HepG2 (cell line): ENCODE measurements at places on chromosomes 12 and 14. TPM values are rescaled to one million over a fixed set of nuclear protein-coding genes. Genes with fewer than 3 reads are reported as not detected.
A peak's percentile ranks its signal among the peaks of the same experiment; 100 is the strongest.

The TNFAIP2 gene
- polyA plus RNA-seq, result 0.91 and 1.5 TPM in 2 replicates

The EIF2S3B gene
- polyA plus RNA-seq, result 3.6 and 4.9 TPM in 2 replicates

The ABCB9 gene
- polyA plus RNA-seq, result 4.8 and 5.1 TPM in 2 replicates

The LMO3 gene
- not detected in 2 replicates for polyA plus RNA-seq

The KCNH3 gene
- 0.01 and 0.03 TPM in 2 replicates for polyA plus RNA-seq

The TM7SF3 gene
- polyA plus RNA-seq, result 92.4 and 142 TPM in 2 replicates

The MSRB3 gene
- 1.6 and 1.9 TPM in 2 replicates for polyA plus RNA-seq

GRCh38 chr12:11657511-11657910, 8.0 kb downstream of the ETV6 start:
- no peak overlapping the region for H3K27ac ChIP-seq
- no peaks in the 10 kb centered on the region for H3K36me3 ChIP-seq
- DNase-seq, result no peak
- no peaks in the 10 kb centered on the region for H3K27me3 ChIP-seq
- H3K4me3 ChIP-seq, result no peak overlapping the region

- H3K27ac ChIP-seq, result no peak within 1 kb of the TSS
- peak within 1 kb of the TSS; percentile 28; the same call in 1 of the 2 replicates for H3K4me3 ChIP-seq
- DNase-seq, result no peak
- no peaks in the 10 kb centered on the region for H3K27me3 ChIP-seq
- no peaks in the 10 kb centered on the region for H3K4me1 ChIP-seq
Observed at GRCh38 chr14:73591690-73592449, at the start of gene ACOT4. ACOT4 (plus strand) TSS chr14:73591873; CDS start chr14:73591960, 87 bp downstream.

GRCh38 chr12:43102546-43103264, 449.3 kb downstream of the ADAMTS20 start:
- H3K4me3 ChIP-seq, result no peak overlapping the region
- H3K27me3 ChIP-seq, result no peaks in the 10 kb centered on the region
- H3K4me1 ChIP-seq, result no peaks in the 10 kb centered on the region
- H3K36me3 ChIP-seq, result no peaks in the 10 kb centered on the region

GRCh38 chr12:12872934-12873275, 18.5 kb upstream of the GPRC5A start:
- no peaks in the 10 kb centered on the region for H3K36me3 ChIP-seq
- H3K27ac ChIP-seq, result no peak overlapping the region
- H3K27me3 ChIP-seq, result no peaks in the 10 kb centered on the region; the same call in 2 of the 3 replicates
- H3K4me3 ChIP-seq, result no peak overlapping the region

DNA sequence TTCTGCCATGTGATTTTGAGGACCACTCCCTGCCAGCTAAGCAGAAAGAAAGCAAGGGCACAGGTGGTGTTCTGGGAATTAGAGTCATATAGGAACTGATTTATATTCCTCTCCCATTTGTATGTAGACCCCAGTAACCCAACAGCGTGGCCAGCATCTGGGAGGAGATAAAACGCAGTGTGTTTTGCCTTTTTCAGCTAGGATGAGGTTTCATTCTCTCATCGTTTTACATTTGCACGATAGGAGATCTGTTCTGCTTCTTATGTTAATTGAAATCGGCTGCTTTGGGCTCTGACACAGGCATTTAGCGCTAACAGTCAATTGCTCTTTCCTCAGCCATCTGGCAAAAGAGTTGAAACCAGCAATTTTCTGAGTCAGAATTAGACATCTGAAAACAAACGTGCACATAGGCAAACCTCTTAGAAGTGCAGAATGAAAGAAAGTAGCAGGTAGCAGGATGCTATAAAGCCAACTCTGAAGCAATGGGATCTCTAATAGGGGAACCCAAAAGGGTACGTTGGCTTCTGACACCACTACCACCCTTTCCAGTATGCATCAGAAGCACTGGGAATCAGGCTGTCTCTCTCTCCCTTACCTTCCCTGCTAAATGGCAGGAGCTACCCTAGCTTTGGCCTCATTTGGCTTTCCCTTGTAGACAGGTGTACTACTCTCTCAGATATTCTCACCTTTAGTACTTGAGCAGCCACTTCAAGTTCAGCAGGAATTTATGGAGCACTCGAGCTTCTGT, 219.1 kb downstream of the PHLDA1 start:
- H3K4me3 ChIP-seq, result no peak overlapping the region
- no peak for DNase-seq
- H3K36me3 ChIP-seq, result no peaks in the 10 kb centered on the region

DNA sequence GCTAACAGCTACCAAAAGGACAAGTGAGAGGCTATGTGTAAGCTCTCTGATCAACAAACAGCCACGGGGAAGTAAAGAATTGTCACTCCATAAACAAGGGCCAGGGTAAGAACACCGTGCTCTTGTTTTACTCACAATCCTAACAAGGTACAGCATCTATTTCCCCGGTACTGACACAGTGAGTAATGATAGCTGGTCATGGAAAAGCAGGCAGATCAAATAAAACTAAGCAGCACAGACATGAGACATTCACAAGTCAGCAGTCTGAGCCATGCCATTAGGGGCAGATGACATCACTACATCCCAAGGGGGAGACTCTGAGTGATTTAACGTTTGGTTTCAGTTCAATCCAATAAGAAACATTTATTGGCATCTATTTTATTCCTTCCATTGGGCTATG, 54.4 kb downstream of the ARL6IP4 start:
- no peaks in the 10 kb centered on the region for H3K4me1 ChIP-seq
- H3K36me3 ChIP-seq, result peaks cover 7% of the 10 kb centered on the region
- no peak overlapping the region for H3K27ac ChIP-seq
- DNase-seq, result no peak
- H3K27me3 ChIP-seq, result no peaks in the 10 kb centered on the region
- H3K4me3 ChIP-seq, result no peak overlapping the region

- no peak for DNase-seq
- H3K4me3 ChIP-seq, result no peak overlapping the region
- no peak overlapping the region for H3K27ac ChIP-seq
- H3K27me3 ChIP-seq, result no peaks in the 10 kb centered on the region
Observed at GRCh38 chr12:60223242-60223641, 627.4 kb downstream of the SLC16A7 start.

GRCh38 chr12:52216807-52217206, 16.2 kb upstream of the KRT7 start:
- no peak for DNase-seq
- H3K27ac ChIP-seq, result no peak overlapping the region
- H3K27me3 ChIP-seq, result no peaks in the 10 kb centered on the region

GRCh38 chr12:21831791-21832344, 57.4 kb upstream of the KCNJ8 start:
- no peaks in the 10 kb centered on the region for H3K36me3 ChIP-seq
- DNase-seq, result no peak
- H3K27me3 ChIP-seq, result no peaks in the 10 kb centered on the region
- H3K27ac ChIP-seq, result no peak overlapping the region

GRCh38 chr12:43309959-43310358, 242.0 kb downstream of the ADAMTS20 start:
- H3K36me3 ChIP-seq, result no peaks in the 10 kb centered on the region
- DNase-seq, result no peak
- H3K27ac ChIP-seq, result no peak overlapping the region

DNA sequence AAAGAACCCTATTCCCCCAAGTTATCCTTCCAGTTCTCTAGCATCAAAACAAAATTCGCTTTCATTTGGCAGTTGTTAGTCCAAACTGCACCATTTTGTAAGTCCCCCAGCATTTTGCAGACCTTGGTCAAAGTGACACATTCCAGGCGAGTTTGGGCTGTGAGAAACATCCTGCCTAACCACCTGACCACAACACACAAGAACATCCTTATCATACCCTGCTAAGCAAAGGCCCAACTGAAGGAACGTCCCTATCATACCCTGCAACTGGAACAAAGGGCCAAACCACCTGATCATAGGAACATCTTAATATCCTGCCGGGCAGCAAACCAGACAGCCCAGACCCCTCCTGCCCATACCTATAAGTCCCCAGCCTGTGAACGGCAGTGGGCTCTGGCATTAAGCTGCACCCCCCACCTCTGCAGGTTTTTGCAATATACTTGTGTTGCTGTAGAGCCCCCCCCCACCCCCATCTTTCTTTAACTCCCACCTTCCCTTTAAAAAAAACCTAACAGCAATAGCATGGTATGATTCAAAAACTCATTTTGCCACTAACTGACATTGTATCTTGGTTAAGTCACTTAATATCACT, 2.7 kb downstream of the PCNX4 start:
- H3K4me3 ChIP-seq, result peak overlapping the region; percentile 84
- H3K36me3 ChIP-seq, result peaks cover 13% of the 10 kb centered on the region; the same call in 2 of the 3 replicates
- H3K4me1 ChIP-seq, result peaks cover 33% of the 10 kb centered on the region
- peak overlapping the region; percentile 98 for H3K27ac ChIP-seq
- H3K27me3 ChIP-seq, result no peaks in the 10 kb centered on the region
- peak; percentile 90 for DNase-seq

DNA sequence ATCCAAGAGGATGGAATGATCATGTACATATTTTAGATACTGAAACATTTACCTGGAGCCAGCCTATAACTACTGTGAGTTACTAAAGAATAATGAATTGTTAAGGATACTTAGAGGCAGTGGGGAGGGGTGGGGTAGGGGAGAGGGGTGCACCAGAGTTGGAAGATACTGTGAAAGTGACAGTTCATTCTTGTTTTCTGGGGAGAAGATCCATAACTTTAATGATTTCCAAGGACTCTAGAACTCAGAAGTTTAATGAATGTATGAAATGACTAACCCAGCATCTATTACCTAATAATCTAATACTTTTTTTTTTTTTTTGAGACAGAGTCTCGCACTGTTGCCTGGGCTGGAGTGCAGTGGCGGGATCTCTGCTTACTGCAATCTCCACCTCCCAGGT, 10.5 kb downstream of the KLHDC2 start:
- peaks cover 9% of the 10 kb centered on the region for H3K4me1 ChIP-seq
- peaks cover 79% of the 10 kb centered on the region for H3K36me3 ChIP-seq
- no peaks in the 10 kb centered on the region for H3K27me3 ChIP-seq
- H3K4me3 ChIP-seq, result no peak overlapping the region
- no peak for DNase-seq
- H3K27ac ChIP-seq, result no peak overlapping the region

DNA sequence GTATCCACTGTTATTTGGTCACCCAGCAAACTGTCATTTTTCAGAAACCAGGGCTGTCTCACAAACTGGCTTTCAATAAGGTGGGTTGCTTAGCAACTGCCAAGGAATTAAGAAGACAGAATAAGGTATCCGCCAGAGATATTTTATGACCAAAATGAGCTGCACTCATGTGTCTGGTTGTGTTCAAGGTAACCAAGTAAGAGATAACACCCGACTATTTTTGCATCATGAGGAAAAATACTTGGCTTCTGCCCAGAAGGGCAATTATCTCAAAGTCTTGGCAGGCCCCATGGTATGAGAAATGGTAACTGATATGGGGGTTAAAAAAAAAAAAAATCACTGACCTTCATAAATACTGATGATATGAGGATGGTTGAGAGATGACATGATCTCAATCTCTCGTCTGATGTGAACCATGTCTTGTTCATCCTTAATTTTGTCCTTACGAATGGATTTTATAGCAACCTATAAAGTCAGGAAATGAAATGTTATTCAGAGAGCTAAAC, 32.6 kb downstream of the NUAK1 start:
- no peaks in the 10 kb centered on the region; the same call in 1 of the 2 replicates for H3K36me3 ChIP-seq
- H3K27me3 ChIP-seq, result no peaks in the 10 kb centered on the region
- peaks cover 52% of the 10 kb centered on the region for H3K4me1 ChIP-seq
- DNase-seq, result no peak
- H3K4me3 ChIP-seq, result no peak overlapping the region

GRCh38 chr12:131912518-131913274, 16.4 kb upstream of the PUS1 start:
- no peak overlapping the region for H3K27ac ChIP-seq
- DNase-seq, result peak; percentile 24
- H3K27me3 ChIP-seq, result no peaks in the 10 kb centered on the region
- H3K36me3 ChIP-seq, result peaks cover 54% of the 10 kb centered on the region; the same call in 2 of the 3 replicates

- DNase-seq, result peak; percentile 27
- no peaks in the 10 kb centered on the region for H3K27me3 ChIP-seq
- H3K36me3 ChIP-seq, result no peaks in the 10 kb centered on the region
- H3K4me1 ChIP-seq, result peaks cover 55% of the 10 kb centered on the region
- no peak overlapping the region for H3K4me3 ChIP-seq
- H3K27ac ChIP-seq, result no peak overlapping the region
Observed at GRCh38 chr14:68291820-68292219, 472.2 kb downstream of the RAD51B start.

GRCh38 chr12:89779090-89779489, 70.5 kb upstream of the ATP2B1 start:
- H3K27ac ChIP-seq, result no peak overlapping the region
- no peaks in the 10 kb centered on the region for H3K27me3 ChIP-seq
- H3K4me3 ChIP-seq, result no peak overlapping the region
- H3K4me1 ChIP-seq, result no peaks in the 10 kb centered on the region

DNA sequence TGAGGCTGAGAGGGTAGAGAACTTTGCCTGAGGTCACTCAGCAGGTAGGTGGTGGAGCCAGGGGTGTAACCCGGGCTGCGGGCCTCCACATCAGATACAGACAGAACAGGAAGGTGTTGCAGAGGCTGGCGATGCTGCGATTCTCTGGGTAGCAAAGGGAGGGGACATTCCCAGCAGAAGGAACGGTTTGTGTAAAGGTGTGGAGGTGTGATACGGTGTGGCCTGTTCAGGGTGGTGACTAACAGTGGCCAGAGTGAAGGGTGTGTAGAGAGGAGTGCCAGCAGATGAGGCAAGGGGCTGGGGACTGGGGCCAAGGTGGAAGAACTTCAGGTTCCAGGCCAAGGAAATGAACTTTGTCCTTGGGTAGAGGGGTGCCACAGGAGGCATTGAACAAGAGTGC, 18.2 kb upstream of the FAIM2 start:
- peaks cover 1% of the 10 kb centered on the region for H3K27me3 ChIP-seq
- no peak overlapping the region for H3K27ac ChIP-seq
- DNase-seq, result no peak
- H3K4me1 ChIP-seq, result no peaks in the 10 kb centered on the region
- H3K4me3 ChIP-seq, result no peak overlapping the region

- no peaks in the 10 kb centered on the region for H3K36me3 ChIP-seq
- H3K4me1 ChIP-seq, result no peaks in the 10 kb centered on the region
- no peaks in the 10 kb centered on the region for H3K27me3 ChIP-seq
- no peak for DNase-seq
- H3K27ac ChIP-seq, result no peak overlapping the region
- no peak overlapping the region for H3K4me3 ChIP-seq
Observed at GRCh38 chr14:23513005-23513817, 38.4 kb downstream of the ZFHX2 start.

GRCh38 chr12:105076098-105076497, 8.2 kb downstream of the ALDH1L2 start:
- H3K27me3 ChIP-seq, result no peaks in the 10 kb centered on the region; the same call in 1 of the 2 replicates
- no peaks in the 10 kb centered on the region for H3K36me3 ChIP-seq
- no peak for DNase-seq
- H3K4me3 ChIP-seq, result no peak overlapping the region
